Activated naive CD8-positive, alpha-beta T cell treated with anti-CD3 and anti-CD28 coated beads for 36 hours (primary cell): ENCODE measurements at places on chromosomes 2 and 18. TPM values are rescaled to one million over a fixed set of nuclear protein-coding genes. Genes with fewer than 3 reads are reported as not detected.
A peak's percentile ranks its signal among the peaks of the same experiment; 100 is the strongest.

DNA sequence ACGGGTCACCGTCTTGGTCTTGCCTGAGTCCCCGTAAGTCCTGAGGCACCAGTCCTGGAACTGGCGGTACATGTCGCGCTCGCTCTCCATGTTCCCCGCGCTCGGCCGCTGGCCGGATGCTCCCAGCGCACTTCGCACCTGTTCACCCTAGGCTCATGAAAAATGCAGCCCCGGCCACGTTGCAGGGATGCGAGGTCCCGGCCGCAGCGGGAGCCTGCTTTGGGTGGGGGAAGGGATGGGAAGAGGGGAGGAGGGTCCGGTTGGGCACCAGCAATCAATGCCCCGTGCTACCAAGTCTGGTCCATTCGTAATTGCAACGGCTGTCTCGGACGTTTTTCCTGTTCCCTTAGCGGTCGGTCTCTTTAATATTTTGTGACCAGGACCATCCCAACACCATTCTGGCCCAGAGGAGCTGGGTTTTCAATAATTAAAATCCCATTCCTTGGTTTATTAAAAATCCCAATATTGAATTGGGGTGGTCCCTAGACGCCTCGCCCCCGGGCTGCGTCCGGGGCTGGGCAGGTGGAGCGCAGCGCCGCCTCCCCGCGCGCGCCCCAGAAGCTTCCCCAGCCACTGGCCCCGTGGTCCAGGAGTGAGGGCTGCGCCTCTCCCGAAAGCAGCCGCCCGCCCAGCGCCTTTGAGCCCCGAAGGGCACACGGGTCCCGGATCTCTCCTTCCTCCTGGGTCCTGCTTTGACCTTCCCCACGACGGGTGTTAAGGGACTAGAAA lies 1.4 kb downstream of the NOL4 start:
- no peak for DNase-seq
- no peaks in the 10 kb centered on the region for H3K36me3 ChIP-seq
- H3K4me3 ChIP-seq = no peak overlapping the region
- peaks cover 55% of the 10 kb centered on the region for H3K27me3 ChIP-seq

DNA sequence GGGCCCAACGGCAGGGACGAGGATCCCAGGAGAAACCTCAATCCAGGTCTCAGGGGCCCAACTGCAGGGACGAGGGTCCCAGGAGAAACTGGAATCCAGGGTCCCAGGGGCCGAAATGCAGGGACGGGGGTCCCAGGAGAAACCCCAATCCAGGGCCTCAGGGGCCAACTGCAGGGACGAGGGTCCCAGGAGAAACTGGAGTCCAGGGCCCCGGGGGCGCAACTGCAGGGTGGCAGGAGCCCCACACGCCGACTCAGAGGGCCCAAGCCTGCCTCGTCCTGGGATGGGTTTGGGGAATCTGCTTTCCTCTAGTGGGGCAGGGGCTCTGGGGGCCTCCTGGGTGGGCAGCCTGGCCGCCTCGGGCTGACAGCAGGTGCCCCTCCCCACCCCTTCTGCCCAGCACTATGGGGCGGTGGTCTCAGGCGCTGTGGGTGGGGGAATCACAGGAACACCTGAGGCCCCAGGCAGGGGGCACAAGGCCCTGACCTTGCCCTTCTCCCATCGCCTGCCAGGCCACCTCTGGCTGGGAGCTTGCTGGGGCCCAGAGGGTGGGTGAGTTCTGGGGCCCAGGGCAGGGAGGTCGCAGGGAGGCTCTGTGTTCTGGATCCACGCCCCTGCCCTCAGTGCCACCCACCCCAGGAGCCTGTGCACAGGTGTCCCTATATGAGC lies 7.1 kb downstream of the RTP5 start:
- no peak overlapping the region for H3K4me3 ChIP-seq
- H3K27me3 ChIP-seq = no peaks in the 10 kb centered on the region
- no peak overlapping the region for H3K27ac ChIP-seq
- DNase-seq = no peak
- peaks cover 15% of the 10 kb centered on the region for H3K4me1 ChIP-seq

The GATA6 gene
- not detected for total RNA-seq

The TTC39C gene
- 43.8 TPM for total RNA-seq

- H3K36me3 ChIP-seq = no peaks in the 10 kb centered on the region
- H3K4me3 ChIP-seq = no peak overlapping the region
- no peaks in the 10 kb centered on the region for H3K27me3 ChIP-seq
These were observed 317.8 kb upstream of the ZNF521 start for GRCh38 chr18:25669741-25670140.

- H3K27me3 ChIP-seq = no peaks in the 10 kb centered on the region
- H3K27ac ChIP-seq = peak overlapping the region; percentile 23
- H3K4me3 ChIP-seq = no peak overlapping the region
- no peak for DNase-seq
- peaks cover 31% of the 10 kb centered on the region for H3K4me1 ChIP-seq
These were observed 3.0 kb upstream of the MBD1 start for GRCh38 chr18:50284255-50284885.

- peaks cover 60% of the 10 kb centered on the region for H3K4me1 ChIP-seq
- H3K27ac ChIP-seq = peak overlapping the region; percentile 93
- no peaks in the 10 kb centered on the region for H3K27me3 ChIP-seq
These were observed 575 bp downstream of the ATL2 start for GRCh38 chr2:38376346-38377049.
